ENCODE measurements at places on chromosomes 1 and 21.

GRCh38 chr1:161200421-161200991 lies 1.7 kb upstream of the ADAMTS4 start:
- peak; percentile 76 for DNase-seq

DNA sequence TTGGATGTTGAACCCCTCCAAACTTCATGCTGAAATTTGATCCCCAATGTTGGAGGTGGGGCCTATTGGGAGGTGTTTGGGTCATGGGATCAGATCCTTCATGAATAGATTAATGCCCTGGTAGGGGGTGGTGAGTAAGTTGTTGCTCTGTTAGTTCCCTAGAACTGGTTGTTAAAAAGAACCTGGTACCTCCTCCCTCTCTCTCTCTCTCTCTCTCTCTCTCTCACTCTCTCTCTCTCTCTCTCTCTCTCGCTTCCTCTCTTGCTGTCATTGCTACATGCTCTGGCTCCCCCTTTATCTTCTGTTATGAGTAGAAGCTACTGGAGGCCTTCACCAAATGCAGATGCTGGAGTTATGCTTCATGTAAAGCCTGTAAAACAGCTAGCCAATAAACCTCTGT lies 498.2 kb upstream of the NR5A2 start:
- DNase-seq = no peak

GRCh38 chr1:204673909-204674649 lies 11.5 kb downstream of the LRRN2 start:
- peak; percentile 47 for DNase-seq

- DNase-seq = no peak
Measured at GRCh38 chr1:57302812-57303596, 120.9 kb downstream of the DAB1 start.

GRCh38 chr1:38741341-38741740 lies 118.2 kb downstream of the RRAGC start:
- DNase-seq = no peak

GRCh38 chr1:84598418-84598817 lies 24.2 kb upstream of the CTBS start:
- no peak for DNase-seq
